Large intestine (tissue), 12 donors: ENCODE measurements at places on chromosomes 16 and 17. TPM values are rescaled to one million over a fixed set of nuclear protein-coding genes. Genes with fewer than 3 reads are reported as not detected.
A peak's percentile ranks its signal among the peaks of the same experiment; 100 is the strongest.

- no peak for DNase-seq
Observed at GRCh38 chr17:50184064-50184463, 17.4 kb downstream of the COL1A1 start.

Gene SPNS2
- polyA plus RNA-seq, result 13.3 TPM

DNA sequence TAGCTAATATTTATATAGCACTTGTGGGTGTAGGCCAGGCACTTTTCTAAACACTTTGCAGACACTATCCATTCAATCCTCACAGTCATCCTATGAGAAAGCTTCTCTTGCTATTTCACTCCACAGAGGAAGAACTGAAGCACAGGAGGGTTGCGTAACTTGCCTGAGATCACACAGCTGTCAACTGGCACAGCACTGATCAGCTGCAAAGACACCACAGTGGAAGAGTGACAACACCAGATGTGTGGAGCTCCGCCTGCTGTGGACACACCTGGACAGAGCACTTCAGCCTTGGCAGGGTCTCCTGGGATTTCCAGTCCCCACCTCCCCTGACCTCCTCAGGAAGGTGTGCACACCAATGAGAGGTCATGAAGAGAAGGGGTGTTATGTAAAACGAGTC, 13.3 kb upstream of the CNEP1R1 start:
- DNase-seq, result peak; percentile 14

Gene PEX12
- 8.1 TPM for polyA plus RNA-seq

- DNase-seq, result no peak
Observed at GRCh38 chr16:28162326-28162877, 49.4 kb downstream of the XPO6 start.

GRCh38 chr17:78609191-78609641, 32.0 kb upstream of the DNAH17 start:
- DNase-seq, result no peak

DNA sequence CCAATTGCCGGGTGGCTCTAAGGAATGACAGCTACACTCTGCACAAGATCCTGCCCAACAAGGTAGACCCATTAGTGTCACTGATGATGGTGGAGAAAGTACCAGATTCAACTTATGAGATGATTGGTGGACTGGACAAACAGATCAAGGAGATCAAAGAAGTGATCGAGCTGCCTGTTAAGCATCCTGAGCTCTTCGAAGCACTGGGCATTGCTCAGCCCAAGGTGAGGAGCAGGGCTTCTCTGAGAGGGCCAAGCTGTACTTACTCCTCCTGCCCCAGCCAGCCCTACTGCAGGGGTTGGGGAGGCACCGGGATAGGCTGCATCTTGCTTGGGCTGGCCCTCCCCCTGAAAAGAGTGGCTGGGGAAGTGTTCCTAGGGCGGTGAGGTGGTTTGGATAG, 2.8 kb upstream of the FTSJ3 start:
- no peak for DNase-seq

GRCh38 chr17:53039981-53040380, 782.7 kb upstream of the KIF2B start:
- no peak for DNase-seq

Gene BOLA2
- polyA plus RNA-seq, result 16.0 TPM

GRCh38 chr17:18039535-18040260, 490 bp downstream of the GID4 start:
- peak; percentile 19 for DNase-seq

Gene ANKRD40CL
- 28.4 TPM for polyA plus RNA-seq

DNA sequence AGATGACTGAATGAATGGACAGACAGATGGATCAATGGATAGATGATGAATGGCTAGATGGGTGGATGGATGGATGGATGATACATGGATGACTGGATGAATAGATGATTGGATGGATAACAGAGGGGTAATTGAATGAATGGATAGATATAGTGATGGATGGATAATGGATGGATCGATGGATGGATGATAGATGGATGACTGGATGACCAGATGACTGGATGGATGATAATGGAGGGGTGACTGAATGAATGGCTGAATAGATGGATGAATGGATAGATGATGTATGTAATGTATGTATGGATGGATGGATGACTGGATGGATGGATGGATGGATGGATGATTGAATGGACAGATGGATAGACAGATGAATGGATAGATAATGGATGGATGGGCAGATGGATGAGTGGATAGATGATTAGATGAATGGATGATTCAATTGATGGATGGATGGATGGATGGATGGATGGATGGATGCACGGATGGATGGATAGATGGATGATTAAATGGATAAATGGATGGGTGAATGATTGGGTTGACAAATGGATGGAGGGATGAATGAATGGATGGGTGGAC, 87.7 kb downstream of the CDYL2 start:
- no peak for DNase-seq

Gene NPIPA3
- polyA plus RNA-seq, result 1.1 TPM

DNA sequence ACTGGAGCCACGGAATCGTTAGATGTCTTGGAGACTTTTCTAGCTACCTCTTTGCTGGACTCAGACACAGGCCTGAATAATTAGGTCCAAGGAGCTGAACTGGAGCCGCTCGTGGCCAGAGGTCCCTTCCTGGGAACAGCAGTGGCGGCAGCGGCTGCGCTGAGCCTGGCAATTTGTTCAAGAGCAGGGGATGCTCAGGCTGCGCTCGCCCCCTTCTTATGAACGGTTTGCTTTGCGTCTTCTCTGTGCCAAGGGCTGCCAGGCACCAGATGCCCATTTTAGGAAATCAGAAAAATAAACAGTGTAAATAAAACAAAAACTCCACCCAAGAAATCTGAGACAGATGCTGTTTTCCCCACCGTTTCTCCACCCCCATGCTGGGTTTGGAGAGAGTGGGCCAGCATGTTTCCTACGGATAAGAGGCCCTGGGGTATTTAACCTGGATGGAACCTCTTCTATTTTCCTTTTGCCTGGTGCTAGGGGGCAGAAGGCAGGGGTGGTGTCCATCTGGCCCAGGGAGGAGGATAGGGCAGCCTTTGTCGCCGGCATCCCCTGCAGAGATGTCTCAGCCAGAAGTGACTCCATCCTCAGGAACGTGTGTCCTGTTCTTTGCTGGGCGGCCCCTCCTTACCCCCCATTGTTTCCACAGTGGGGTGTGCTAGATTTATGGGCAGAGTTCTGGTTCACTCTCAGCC, 163.4 kb downstream of the SEC14L1 start:
- DNase-seq, result no peak
